ENCODE measurements at places on chromosomes 13 and 19.
A peak's percentile ranks its signal among the peaks of the same experiment; 100 is the strongest.

DNA sequence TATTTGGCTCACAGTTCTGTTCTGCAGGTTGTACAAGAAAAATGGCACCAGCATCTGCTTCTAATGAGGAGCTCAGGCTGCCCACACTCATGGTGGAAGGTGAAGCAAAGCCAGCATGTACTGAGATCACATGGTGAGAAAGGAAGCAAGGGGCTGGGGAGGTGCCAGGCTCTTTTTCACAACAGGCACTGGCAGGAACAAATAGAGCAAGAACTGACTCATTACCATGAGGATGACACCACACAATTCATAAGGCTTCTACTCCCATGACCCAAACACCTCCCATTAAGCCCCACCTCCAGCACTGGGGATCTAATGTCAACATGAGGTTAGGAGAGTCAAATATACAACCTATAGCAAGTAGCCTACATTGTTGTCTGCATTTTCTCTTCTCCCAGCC, 522.6 kb downstream of the RFC3 start:
- DNase-seq = no peak

DNA sequence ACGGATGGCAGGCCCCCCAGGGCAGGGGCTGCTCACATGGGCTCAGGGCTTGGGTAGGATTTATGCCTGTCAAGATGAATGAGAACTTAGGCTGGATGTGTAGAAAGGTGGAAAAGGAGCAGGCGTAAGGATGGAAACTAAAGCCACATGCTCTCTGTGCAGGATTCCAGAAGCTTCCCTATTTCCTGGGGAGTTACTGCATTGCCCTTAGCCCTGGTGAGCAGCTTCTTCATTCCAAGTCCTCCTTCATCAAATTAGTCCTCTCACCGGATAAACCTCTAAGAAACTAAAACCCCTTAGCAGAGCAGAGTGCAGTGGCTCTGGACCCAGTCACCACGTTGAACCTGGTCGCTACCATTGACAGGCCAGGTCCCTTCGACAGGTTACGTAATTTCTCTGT, 7.4 kb downstream of the ATP12A start:
- DNase-seq = no peak

- no peak for DNase-seq
Measured at GRCh38 chr19:9018163-9018875, 8.1 kb upstream of the MUC16 start.

DNA sequence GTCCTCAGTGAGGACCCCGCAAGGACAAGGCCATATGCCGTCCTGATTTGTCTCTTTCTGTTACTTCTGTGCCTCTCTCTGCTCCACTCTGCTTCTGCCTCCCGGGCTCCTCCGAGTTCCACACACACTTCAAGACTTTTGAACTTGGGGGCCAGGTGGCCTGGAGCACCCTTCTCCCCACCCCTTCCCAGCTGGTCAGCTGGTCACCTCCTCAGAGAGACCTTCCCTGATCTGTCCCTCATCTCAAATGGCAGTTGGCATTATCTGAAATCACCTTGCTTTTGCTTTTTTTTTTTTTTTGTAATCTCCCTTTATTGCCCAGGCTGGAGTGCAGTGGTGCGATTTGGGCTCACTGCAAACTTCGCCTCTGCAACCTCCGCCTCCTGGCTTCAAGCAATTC, 2.2 kb upstream of the S1PR5 start:
- no peak for DNase-seq

DNA sequence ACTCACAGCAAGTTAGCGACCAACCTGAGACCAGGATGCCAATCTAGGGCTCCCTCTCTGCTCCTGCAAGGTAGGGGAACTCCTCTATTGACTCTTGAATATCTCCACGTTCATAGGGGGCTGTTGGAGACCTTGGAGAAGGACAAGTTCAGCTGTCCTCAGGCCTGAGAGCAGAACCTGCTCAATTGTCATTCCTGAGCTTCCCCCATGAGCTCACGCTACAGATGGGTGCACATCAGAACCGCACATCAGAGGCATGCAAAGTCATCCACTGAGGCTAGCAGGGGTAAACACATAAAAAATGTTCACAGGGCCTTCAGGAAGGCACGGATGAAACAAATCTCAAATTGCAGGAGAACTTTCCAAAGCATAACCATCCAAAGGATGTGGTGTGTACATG, 168.8 kb upstream of the ZNF507 start:
- DNase-seq = no peak

DNA sequence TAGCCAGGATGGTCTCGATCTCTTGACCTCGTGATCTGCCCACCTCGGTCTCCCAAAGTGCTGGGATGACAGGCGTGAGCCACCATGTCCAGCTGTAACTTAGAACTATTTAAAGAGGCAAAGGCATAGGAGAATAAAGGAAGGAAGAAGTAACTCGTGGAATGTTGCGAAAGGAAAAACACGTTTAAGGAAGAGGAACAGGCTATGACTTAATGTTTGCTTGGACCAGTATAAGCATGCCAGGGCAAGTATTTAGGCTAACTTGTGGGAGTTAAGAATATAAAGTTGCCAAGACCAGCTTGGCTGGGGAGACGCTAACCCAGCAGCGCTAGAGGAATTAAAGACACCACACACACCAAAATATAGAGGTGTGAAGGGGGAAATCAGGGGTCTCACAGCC, 33.5 kb downstream of the ZNF844 start:
- DNase-seq = no peak

DNA sequence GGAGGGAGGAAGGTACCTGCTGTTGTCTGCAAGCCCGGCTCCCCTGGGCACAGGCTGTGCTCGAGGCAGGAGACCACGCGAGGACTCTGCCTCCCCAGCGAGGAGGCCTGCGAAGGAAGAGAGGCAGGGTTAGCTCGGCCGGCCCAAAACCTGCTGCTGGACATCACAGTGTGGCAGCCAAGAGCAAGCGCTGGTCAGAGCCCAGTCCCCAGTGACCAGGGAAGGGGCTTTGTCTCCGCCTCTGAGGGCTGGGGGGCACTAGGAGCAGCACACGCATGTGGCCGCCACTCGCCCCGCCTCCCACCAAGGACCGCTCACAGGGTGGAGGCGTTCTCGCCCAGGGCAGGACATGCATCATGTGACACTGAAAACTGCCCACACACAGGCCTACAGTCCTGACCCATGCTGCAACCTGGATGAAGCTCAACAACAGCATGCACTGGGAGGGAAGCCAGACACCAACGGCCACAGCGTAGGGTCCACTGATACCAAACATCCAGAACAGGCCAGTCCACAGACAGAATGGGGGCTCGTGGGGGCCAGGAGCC, 8.5 kb downstream of the MIER2 start:
- no peak for DNase-seq

DNA sequence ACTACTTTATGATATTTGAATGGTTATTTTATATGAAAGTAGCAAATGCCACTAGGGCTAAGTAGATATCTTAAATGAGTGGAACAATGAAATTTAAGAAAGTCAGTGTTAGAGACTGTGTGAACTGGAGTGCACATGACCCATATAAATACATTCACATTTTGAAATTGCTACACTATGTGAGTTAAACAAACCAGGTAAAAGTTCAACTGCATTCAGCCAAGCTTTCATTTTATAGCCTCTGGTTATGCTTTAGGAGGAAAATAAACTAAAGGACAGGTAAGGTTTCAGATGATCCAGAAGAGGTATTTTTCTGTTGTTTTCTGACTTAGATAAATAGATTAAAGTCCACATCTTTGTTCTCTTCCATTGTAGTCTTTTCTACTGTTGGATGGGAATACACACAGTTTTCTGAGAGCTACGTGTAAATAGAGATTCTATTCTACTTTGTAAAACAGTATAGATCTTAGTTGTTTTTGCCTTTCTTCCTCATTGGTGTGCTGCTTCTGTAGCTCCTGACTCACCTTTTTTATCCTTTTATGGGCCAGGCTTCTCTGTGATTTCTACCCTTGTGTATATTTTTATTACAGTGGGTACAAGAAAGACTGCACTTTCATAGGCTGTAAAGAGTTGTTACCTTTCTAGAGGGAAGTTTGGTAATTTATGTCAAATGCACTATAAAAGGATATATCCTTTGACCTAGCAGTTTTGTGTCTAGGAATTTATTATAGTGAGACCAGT, 54.6 kb upstream of the KCTD4 start:
- no peak for DNase-seq

- DNase-seq = no peak
Measured at GRCh38 chr19:3118232-3119070, 17.4 kb upstream of the GNA15 start.

DNA sequence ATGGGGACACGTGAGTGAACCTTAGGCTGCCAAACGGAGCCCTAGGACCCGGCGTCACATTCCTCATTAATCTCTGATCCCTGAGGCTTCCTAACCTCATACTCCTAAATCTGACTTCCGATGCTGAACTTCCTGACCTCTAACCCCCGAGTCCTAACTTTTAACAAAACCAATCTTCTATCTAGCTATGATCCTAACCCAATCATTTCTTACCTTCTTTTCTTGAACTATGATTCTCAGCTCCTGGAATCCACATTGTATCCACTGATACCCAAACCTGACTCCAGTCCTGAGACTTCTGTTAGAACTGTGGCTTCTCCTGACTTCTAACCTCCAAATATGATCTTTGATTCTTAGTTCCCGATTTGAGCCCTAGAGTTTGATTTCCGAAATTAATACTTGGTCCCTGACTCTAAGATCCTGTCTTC, 447 bp downstream of the NFKBIB start:
- DNase-seq = no peak

DNA sequence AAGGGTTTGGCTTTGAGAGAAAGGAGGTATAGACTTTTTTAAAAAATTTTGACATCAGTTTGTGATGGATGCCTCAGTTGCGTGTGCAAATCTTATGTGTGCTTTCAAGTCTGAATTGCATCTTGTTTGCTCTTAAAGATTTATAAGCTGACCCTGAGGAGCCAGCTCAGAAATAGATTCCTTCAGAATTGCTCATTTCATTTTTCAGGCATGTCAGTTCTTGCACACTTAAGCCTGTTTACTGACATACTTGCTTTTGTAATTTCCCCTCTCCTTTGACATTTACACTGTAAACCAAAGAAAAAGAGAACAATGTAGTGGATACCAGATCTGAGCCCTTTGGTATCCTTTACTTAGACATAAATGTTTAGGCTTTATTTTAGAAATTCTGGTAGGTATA, 87.6 kb downstream of the RNF17 start:
- DNase-seq = no peak

GRCh38 chr19:23402388-23402787, 7.1 kb upstream of the ZNF91 start:
- peak; percentile 28 for DNase-seq
